NCI-H526 (cell line): ENCODE measurements at places on chromosomes 3 and 15.

GRCh38 chr15:85745525-85746150, 49.1 kb downstream of the KLHL25 start:
- no peak for DNase-seq

GRCh38 chr3:65406470-65406869, 632.2 kb downstream of the MAGI1 start:
- no peak for DNase-seq

- no peak for DNase-seq
These were observed 86.2 kb downstream of the TBC1D5 start for GRCh38 chr3:17656264-17656663.

GRCh38 chr15:38683382-38684242, 119.0 kb upstream of the RASGRP1 start:
- peak; percentile 60 for DNase-seq

- no peak for DNase-seq
These were observed 25.2 kb downstream of the OXNAD1 start for GRCh38 chr3:16290007-16290826.

- DNase-seq = no peak
These were observed 51.0 kb upstream of the STT3B start for GRCh38 chr3:31481697-31482096.
